ENCODE measurements at places on chromosomes 2 and 18. TPM values are rescaled to one million over a fixed set of nuclear protein-coding genes. Genes with fewer than 3 reads are reported as not detected.

Gene IKZF2
- total RNA-seq, result 7.5 TPM

Gene SULT1C2
- total RNA-seq, result 0.33 TPM

Gene NFE2L2
- total RNA-seq, result 56.9 TPM

Gene CTAGE1
- total RNA-seq, result not detected

Gene FER1L5
- 1.6 TPM for total RNA-seq

Gene HOXD8
- 4.4 TPM for total RNA-seq

Gene CYP26B1
- total RNA-seq, result 0.33 TPM

Gene IL1F10
- not detected for total RNA-seq

Gene MRO
- total RNA-seq, result 0.12 TPM

Data from uterine smooth muscle cell (primary cell).